Stimulated activated CD8-positive, alpha-beta memory T cell treated with anti-CD3 and anti-CD28 coated beads, Interleukin-7, amount 100 ng/mL, for 1 hour (primary cell): ENCODE measurements at places on chromosomes 2 and 18.

DNA sequence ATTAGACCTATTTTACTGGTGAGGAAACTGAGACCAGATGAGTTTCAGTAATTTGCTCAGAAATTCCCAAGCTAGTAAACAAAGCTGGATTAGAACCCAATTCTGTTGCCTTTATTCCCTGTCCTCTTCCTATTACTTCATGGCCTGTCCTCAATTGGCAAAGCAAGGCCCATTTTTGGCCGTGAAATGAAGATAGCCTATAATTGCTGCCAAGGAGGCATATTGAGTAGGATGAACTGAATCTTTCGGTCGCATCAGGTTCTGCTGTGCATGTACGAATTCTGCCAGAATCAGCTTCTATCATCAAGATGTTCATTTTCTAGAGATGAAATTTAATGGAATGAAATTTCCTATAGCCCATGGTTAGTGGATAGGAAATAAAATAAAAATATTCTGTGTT lies 1485.2 kb upstream of the PIK3C3 start:
- DNase-seq = no peak

- no peak for DNase-seq
Observed at GRCh38 chr2:196278491-196278911, 107.1 kb upstream of the STK17B start.

GRCh38 chr2:150528861-150529801 lies 41.7 kb upstream of the RND3 start:
- DNase-seq = no peak

DNA sequence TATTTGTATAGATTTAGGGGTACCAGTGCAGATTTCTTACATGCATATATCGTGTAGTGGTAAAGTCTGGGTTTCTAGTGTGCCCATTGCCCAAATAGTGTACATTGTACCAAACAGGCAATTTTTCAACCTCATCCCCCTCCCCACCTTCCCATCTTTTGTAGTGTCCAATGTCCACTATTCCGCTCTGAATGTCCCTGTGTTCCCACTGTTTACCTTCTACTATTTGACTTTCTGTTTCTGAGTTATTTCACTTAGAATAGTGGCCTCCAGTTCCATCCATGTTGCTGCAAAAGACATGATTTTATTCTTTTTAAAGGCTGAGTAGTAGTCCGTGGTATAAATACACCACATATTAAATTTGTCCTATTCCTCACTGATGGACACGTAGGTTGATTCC lies 132.9 kb downstream of the FTCDNL1 start:
- no peak for DNase-seq

- DNase-seq = no peak
Observed at GRCh38 chr2:58042486-58042970, 4.1 kb upstream of the VRK2 start.

DNA sequence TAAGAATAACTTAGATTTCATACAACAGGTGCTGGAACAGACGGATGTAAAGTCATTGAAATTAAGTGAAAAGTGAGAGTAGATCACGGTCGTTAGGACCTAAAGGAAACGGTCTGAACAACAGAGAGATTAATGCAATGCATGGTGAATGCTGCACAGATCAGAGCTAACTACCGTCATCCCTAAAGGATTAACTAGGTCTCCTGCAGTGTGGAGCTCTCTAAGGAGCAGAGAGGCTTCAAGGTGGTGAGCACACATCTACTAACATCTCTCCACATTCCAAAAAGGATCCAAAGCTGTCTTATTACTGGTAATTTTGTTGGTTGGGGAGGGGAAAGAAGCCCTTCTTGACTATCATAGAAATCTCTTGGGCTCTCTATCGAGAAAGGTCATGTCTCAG lies 75.3 kb downstream of the CABYR start:
- no peak for DNase-seq

- no peak for DNase-seq
Observed at GRCh38 chr2:172021074-172021931, 21.6 kb downstream of the METAP1D start.
